Cardiac ventricle fibroblast (primary cell): ENCODE measurements at places on chromosomes 2 and 18. TPM values are rescaled to one million over a fixed set of nuclear protein-coding genes. Genes with fewer than 3 reads are reported as not detected.

RUFY4 gene
- not detected in 2 replicates for total RNA-seq

C2orf66 gene
- total RNA-seq, result 0.20 and 0.56 TPM in 2 replicates

GPR155 gene
- total RNA-seq, result 1.5 and 2.5 TPM in 2 replicates

COLEC11 gene
- total RNA-seq, result 8.2 and 13.2 TPM in 2 replicates

EDAR gene
- total RNA-seq, result not detected in 2 replicates

NEU2 gene
- not detected in 2 replicates for total RNA-seq

IL36RN gene
- not detected in 2 replicates for total RNA-seq

GKN2 gene
- not detected in 2 replicates for total RNA-seq

DAW1 gene
- 2.8 and 3.4 TPM in 2 replicates for total RNA-seq

CFC1B gene
- not detected in 2 replicates for total RNA-seq

ZNF396 gene
- total RNA-seq, result 0.88 and 1.1 TPM in 2 replicates

GPR17 gene
- total RNA-seq, result not detected in 2 replicates

SLC35G4 gene
- total RNA-seq, result not detected in 2 replicates

IGFBP5 gene
- 5.1 and 5.3 TPM in 2 replicates for total RNA-seq

PTRHD1 gene
- total RNA-seq, result 26.8 and 48.0 TPM in 2 replicates

FBXO41 gene
- 1.7 and 2.4 TPM in 2 replicates for total RNA-seq

KCNS3 gene
- total RNA-seq, result 0.34 TPM in 1 of 2 replicates, not detected in the other

SIX3 gene
- not detected in 2 replicates for total RNA-seq

SESTD1 gene
- total RNA-seq, result 19.5 and 42.4 TPM in 2 replicates

FMNL2 gene
- total RNA-seq, result 12.8 and 14.4 TPM in 2 replicates

DNAJC5G gene
- total RNA-seq, result not detected in 2 replicates

AQP12B gene
- total RNA-seq, result not detected in 2 replicates

SLC30A3 gene
- total RNA-seq, result 0.06 and 0.10 TPM in 2 replicates

CSRNP3 gene
- 0.81 and 2.7 TPM in 2 replicates for total RNA-seq

PROM2 gene
- 0.25 and 0.29 TPM in 2 replicates for total RNA-seq

ALPG gene
- total RNA-seq, result not detected in 2 replicates

FSHR gene
- not detected in 2 replicates for total RNA-seq

AAMP gene
- 126 and 132 TPM in 2 replicates for total RNA-seq

UGT1A9 gene
- not detected in 2 replicates for total RNA-seq

KCNJ3 gene
- total RNA-seq, result not detected in 2 replicates

AOX1 gene
- 104 and 109 TPM in 2 replicates for total RNA-seq

TRIM54 gene
- not detected in 2 replicates for total RNA-seq

NLRC4 gene
- not detected in 2 replicates for total RNA-seq

TMEM182 gene
- 0.62 and 0.88 TPM in 2 replicates for total RNA-seq

CCDC102B gene
- total RNA-seq, result 11.2 and 16.6 TPM in 2 replicates

CD207 gene
- not detected in 2 replicates for total RNA-seq

NMS gene
- total RNA-seq, result not detected in 2 replicates

TFPI gene
- 325 and 346 TPM in 2 replicates for total RNA-seq

FHOD3 gene
- total RNA-seq, result 0.10 TPM in 1 of 2 replicates, not detected in the other

IKZF2 gene
- total RNA-seq, result 7.6 and 10.6 TPM in 2 replicates

ACTG2 gene
- 0.44 and 1.3 TPM in 2 replicates for total RNA-seq

POU3F3 gene
- total RNA-seq, result not detected in 2 replicates

ACADL gene
- not detected in 2 replicates for total RNA-seq

SGO2 gene
- 2.8 and 4.3 TPM in 2 replicates for total RNA-seq

CCDC138 gene
- 1.9 and 2.6 TPM in 2 replicates for total RNA-seq

HOXD8 gene
- 0.62 TPM in 1 of 2 replicates, not detected in the other for total RNA-seq

TMEM247 gene
- not detected in 2 replicates for total RNA-seq

CMPK2 gene
- 0.31 and 3.2 TPM in 2 replicates for total RNA-seq

DES gene
- 3.2 and 7.0 TPM in 2 replicates for total RNA-seq
